ENCODE measurements at places on chromosomes 12 and 14.

DNA sequence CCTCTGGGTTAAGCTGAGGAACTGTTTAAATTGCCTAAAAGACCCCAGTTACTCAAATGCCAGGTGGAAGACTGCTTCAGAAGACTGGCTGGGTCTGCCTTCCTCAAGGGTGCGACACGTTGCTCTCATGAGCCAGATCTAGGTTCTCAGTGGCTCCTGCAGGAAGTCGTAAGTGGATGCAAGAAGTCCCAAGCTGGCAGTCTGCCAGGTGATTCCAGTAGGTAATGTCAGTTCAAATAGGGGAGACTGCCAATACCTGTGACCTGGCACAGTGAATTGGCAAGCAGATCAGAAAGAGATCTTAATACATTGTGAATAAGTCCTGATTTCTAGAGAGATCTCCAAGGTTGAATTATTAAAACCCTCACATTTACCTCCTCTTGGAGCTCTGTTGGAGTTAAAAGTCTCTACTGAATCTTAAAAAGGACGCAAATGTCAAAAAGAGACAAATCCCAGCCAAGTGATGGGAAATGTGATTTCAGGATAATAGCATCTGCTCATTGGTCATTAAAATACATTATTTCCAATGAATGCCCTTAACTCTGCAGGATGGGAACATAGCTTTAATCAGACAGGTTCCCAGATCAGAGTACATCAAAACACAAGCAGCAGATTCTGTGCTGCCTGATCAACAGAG lies 98.8 kb upstream of the FRMD6 start:
- no peak for DNase-seq

GRCh38 chr12:26551385-26551784 lies 281.6 kb downstream of the ITPR2 start:
- DNase-seq: no peak

DNA sequence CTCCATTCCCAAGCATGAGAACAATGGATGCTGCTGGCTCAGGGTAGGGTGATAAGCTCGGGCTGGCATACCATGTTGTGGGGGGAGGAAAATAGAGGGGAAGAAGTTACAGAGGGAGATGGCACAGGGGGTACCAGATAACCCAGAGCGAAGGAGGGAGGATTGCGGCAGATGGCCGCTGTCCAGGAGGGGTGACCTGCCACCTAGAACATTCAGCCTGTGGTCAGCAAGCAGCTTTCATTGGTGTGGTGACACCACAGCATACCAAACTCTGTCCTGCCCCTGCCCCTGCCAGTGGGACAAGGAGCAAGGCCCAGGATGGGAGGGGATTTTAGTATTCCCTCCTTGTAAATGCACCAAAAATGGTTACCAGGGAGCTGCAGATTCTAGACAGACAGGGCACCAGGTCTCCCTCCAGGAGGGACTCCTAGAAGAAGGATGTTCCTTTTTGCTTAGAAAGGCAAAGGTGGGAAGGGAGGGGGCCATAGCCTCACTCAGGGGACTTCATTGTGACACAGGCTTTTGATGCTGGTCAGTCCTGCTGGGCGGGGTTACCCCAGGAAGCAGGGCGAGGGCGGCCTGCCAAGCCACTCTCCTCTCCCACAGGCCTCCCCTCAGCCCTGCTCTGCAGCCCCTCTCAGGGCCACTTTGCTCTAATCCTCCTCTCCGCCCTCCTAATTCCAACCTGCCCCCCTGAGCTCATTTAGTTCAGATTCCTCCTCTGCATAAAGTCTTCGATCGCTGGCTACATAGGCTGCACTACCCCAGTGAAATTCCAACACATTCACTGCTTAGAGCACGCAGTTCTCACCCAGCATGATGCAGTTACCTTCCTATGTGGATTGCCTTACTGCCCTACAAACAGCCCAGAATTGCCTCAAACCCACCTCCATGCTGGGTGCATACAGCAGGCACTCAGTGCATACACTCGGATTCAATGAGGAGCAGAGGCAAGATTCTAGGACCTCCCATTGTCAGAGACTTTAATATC lies 36.0 kb upstream of the PLEKHG6 start:
- no peak for DNase-seq

GRCh38 chr14:100688598-100689461 lies 37.9 kb upstream of the DLK1 start:
- DNase-seq: no peak

DNA sequence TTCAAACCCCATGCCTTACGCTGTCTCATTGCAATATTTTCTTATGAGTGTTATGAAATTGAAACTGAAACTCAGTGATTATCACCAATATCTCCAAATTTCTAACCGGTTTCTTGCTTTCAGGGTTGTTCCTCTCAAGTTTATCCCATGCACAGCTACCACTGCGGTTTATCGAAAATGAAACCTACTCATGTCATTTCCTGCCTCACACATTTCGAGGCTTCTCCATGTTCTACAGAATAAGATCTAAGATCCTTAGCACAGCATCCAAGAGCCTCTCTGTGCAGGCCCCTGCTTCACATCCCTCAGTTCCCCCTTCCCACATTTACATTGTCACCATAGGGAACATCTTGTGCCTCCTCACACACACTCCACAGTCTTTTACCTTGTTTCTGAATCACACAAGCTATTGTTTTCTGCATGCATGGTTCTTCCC lies 45.5 kb upstream of the FAR2 start:
- no peak for DNase-seq

DNA sequence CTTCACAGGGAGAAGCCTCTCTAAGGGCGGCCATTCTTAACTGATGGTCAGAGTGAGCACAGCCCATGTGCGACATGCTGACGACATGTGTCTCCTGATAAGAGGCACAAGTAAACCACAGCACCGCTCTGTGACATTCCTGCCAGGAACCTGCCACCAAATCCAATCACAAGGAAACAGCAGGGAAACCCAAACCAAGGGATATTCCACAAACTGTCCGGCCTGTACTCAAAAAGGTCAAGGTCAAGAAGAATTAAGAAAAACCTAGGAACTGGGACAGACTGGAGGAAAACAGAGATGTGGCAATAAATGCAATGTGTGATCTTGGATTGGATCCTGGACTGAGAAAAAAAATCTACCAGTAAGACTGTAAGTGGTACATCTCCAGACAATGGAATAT lies 91.9 kb downstream of the SYNE3 start:
- no peak for DNase-seq

GRCh38 chr12:125310461-125310860 lies 245.2 kb downstream of the AACS start:
- DNase-seq: no peak

GRCh38 chr14:49703965-49704364 lies 11.0 kb downstream of the KLHDC1 start:
- DNase-seq: no peak

DNA sequence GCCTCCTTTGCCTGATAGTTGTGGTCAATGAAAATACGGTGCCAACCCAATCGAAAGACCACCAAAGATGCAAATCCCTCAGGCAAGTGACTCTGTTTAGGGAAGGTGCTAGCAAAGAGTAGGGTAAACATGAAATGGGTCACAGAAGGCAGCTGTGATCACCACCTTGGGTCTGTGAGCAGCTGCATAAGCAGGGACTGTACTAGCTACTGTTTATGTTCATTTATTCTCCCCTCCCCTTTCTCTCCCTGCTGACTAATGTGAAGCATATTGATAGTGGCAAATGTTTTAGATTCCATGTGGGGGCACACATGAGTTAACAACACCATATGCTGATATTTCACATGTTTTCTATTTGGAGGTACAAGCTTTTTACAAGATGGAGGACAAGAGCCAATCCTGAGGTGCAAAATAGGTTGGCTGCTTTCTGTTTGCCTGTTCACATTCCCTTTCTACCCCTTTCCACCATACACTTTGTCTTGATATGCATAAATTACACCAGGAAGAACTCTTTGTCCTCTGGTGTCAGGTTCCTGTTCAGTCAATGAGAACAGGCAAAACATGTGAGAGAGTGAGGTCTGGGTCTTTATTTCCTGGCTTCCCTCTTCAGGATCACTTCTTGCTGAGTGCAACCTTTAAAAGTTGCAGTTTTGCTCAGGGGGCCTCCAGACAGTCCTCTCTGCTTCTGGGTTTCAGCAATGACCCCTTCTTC lies 71.1 kb downstream of the AVPR1A start:
- no peak for DNase-seq

- DNase-seq: peak; percentile 16
Measured at GRCh38 chr12:2003676-2004112, 563 bp downstream of the DCP1B start.

DNA sequence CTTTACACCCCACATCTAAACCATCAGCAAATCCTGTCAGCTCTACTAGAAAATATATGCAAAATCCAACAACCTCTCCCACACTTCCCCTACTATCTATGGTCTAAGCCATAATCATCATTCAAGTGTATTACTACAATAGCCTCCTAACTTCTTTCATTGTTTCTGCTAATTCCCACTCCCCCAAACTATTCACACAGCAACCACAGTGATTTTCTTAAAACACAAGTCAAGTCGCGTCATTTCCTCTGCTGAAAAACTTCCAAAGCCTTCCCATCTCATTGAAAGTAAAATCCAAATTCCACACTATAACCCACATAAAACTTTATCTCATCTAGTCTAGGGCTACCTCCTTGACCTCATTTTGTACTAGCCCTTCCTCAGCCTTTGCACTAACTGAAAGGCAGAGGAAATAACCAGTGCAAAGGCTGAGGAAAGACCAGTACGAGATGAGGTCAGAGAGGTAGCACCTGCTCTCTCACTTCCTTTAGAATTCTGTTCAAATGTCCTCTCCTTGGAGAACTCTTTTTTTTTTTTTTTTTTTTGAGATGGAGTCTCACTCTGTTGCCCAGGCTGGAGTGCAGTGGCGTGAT lies 65.5 kb upstream of the MDM1 start:
- no peak for DNase-seq

DNA sequence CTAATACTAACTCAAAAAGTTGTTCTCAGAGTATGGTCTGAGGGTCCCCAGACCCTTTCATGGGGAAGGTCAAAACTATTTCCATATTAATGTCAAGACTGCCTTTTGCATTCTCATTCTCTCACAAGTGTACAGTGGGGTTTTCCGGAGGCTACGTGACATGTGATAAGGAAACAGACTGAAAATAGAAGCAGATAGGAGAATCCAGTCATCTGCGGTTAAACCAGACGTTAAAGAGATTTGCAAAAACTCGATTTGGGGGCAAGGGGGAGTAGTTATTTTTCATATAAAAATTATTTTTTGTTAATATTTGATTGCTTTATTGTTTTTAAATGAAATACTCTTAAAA lies 1.0 kb upstream of the NAP1L1 start:
- DNase-seq: no peak

DNA sequence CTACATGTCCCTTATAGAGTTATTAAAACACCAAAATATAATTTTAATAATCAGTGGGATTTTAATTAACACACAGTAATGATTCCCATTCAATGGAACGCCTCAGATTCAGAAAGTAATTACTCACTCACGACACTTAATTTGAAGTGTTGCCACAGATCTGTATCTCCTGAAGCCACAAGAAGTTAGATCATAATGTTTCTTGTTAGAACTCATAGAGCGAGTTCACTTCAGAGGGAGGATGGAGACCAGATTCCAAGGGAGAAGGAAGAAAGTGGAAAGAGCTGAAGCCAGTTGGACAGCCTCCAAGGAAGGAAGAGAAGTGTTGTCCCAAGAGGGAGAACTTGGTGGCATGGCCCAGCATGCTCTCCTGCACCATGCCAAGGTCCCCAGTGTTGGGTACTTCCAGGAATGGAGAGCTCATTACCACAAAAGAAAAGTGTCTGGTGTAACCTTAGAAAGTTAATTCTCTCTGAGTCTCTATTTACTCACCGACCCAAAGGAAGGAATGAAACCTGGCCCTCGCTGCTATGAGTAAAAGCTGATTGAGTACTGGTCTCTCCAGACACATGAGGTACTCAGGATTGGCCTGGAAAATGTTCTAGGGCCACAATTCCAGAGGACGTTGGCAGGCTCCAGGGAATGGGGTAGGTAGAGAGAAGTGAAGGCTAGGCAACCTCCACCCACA lies 305.4 kb downstream of the BCL11B start:
- no peak for DNase-seq

DNA sequence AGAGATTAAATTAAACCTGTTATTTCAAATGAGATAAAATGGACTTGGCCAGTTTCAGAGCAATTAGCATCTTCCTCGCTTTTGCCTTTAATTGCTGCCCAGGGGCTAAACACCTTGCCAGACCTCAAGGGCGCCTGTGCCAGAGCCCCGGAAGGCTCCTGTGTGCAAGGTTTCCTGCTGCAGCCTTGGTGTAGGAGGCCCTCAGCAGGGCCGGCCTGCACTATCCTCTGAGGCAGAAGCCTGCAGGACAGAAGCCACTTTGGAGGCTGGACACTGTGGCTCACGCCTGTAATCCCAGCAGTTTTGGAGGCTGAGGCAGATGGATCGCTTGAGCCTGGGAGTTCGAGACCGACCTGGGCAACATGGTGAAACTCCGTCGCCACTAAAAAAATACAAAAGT lies 150.4 kb downstream of the CALM1 start:
- DNase-seq: no peak

DNA sequence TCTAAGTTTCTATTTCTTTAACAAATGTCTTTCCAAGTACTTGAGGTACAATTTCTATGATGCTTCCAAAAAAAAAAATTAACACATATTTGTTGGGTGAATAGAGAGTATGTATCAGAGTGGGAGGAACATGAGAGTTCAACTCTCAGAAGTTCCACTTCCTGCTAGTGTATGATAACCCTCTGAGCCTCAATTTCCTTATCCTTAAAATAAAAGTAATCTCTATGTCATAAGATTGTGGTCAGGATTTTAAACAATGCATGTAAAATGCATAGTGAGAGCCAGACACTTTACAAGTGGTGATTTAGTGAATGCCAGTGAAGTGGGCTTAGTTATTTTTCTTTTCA lies 270.3 kb upstream of the AMIGO2 start:
- DNase-seq: no peak

GRCh38 chr12:41101806-41102205 lies 86.3 kb upstream of the PDZRN4 start:
- no peak for DNase-seq

GRCh38 chr14:105056303-105056831 lies 8.9 kb downstream of the GPR132 start:
- peak; percentile 52 for DNase-seq

- peak; percentile 56 for DNase-seq
Measured at GRCh38 chr14:44963775-44964380, 1.9 kb downstream of the TOGARAM1 start.

GRCh38 chr14:75628816-75629215 lies 31.9 kb downstream of the ERG28 start:
- no peak for DNase-seq

DNA sequence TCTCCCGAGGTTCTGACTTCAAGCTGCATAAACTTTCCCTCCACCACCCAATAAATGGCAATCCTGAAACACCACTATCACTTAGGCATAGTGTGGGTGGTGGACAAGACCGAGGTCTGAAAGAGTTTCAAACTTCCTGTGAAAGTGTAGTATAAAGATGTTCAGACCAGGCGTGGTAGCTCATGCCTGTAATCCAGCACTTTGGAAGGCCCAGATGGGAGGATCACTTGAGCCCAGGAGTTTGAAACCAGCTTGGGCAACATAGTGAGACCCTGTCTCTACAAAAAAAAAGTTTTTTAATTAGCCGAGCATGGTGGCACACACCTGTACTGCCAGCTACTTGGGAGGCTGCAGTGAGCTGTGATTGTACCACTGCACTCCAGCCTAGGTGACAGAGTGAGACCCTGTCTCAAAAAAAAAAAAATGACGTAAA lies 61.9 kb downstream of the CCDC92 start:
- DNase-seq: no peak

Measured in GM23338 (cell line).